Upper lobe of left lung (tissue), 6 donors: ENCODE measurements at places on chromosomes 3 and 15. TPM values are rescaled to one million over a fixed set of nuclear protein-coding genes. Genes with fewer than 3 reads are reported as not detected.

DNA sequence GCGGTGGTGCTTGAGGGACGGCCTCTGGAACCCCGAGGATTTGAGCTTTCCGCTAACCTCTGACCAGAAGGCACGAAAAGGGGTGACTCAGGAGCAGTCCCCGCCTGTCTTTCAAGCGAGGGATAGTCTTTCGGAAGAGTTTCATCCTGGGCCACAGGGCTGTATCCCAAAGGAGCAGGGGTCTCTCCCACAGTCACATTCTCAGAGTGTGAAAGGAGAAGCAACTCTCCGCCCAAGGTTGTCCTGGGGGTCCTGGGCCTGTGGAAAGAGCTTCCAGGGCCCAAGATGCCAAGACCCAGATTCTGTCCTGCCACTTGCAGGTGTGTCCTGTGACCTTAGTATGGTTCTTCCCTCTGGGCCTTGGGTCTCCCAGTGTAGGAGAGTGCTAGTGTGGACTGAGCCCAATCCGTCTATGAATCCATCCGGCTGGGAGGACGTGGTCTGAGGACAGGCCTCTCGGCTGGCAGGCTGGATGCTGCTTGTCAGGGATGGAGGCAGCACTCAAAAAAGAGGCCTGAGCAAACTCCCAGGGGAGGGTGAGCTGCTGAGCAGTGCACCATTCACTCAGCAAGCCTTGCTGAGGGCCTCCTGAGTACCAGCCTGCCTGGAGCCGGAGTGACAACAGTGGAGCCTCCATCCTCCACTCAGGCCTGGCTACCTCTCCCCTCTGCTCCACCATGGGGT, 1.6 kb upstream of the DUSP7 start:
- no peak for DNase-seq

DNA sequence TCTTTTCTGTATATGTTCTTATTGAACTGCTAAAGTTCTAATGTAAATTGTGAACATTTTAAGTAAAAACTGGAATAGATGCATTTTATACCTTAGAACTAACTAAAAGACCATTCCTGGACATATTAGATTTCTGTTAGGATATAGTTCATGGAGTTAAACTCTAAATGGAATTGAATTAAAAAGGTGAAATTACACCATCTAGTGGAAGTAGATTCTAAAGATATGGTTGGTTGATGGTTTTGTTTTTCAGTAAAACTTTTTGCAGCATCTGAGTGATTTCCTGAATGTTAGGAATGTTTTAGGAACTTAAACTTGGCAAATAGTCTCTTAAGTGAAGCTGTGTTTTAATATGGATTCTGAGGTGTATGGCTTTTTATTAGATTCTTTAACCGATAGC, 96.8 kb downstream of the SLMAP start:
- DNase-seq = no peak

GRCh38 chr15:76349301-76350070, 12.9 kb downstream of the ISL2 start:
- no peak for DNase-seq

- DNase-seq = no peak
Observed at GRCh38 chr3:16090024-16090423, 84.5 kb upstream of the GALNT15 start.

- DNase-seq = no peak
Observed at GRCh38 chr3:85007195-85008094, 48.7 kb downstream of the CADM2 start.

- no peak for DNase-seq
Observed at GRCh38 chr3:63353383-63353782, 75.3 kb downstream of the SYNPR start.

GRCh38 chr3:196918968-196919367, 23.4 kb downstream of the NCBP2 start:
- DNase-seq = no peak

DNA sequence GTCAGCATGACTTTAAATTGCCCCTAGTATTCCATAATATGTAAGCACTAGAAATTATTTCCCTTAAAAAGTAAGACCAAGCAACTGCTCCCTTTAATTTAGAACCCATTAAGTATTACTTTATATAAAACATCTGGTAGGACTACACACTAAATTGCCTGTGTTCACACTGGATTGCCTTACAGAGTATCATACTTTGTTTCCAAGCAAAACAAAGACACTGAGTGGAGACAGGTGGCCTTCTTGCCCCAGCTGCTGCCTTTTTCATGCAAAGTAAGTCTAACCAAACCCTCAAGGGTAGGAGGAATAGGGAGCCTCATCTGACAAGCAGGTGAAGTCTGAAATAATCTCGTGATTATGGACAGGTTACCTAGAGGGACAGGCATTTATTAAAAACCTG, 87.3 kb downstream of the PEX5L start:
- DNase-seq = no peak

- no peak for DNase-seq
Observed at GRCh38 chr3:83093222-83093572, 1331.8 kb upstream of the GBE1 start.

DNA sequence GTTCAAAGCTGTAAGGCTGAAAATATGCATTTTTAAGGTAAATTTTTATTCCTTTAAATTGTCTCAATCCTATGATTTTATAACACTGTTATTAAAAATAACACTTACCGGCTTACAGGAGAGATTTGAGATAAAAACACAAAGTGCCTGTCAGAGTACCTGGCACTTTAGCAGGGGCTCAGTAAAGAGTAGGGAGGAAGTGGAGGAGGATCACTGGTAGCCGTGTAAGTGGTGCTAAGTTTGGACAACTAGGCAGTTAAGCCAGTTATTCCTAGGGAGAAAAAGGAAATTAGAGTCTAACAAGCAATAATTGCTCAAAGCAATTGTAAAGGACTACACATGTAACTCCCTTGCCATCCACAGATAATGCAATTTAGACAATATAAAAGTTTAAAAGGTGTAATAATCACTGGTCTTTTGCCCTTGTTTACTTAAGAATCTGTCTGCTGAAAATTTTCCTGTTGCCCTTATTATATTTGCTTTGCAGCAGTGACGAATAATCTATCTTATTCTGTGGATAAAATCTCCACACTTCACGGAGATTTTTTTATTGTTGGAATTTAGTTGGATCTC, 204.8 kb downstream of the CDIN1 start:
- no peak for DNase-seq

DNA sequence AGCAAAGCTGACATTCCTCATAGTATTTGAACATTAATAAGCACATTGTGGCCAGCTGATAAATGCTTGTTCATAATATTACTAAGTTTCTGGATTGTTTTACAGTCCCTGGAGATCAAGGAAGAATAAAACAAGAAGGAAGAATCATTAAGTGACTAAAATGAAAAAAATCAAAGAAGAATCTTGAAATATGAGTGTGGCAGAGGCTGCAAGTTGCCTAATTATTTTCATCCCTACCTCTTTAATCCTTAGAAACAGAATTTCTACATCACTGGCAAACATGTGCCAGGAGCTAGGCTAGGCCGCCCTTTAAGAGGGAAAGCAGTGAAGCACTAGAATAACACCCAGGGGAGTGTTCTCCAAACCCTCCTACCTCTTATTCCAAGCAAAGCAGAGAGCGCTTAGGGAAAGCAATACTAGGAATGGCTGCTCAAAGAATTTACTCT, 98.9 kb downstream of the MAGI1 start:
- DNase-seq = peak; percentile 39

DNA sequence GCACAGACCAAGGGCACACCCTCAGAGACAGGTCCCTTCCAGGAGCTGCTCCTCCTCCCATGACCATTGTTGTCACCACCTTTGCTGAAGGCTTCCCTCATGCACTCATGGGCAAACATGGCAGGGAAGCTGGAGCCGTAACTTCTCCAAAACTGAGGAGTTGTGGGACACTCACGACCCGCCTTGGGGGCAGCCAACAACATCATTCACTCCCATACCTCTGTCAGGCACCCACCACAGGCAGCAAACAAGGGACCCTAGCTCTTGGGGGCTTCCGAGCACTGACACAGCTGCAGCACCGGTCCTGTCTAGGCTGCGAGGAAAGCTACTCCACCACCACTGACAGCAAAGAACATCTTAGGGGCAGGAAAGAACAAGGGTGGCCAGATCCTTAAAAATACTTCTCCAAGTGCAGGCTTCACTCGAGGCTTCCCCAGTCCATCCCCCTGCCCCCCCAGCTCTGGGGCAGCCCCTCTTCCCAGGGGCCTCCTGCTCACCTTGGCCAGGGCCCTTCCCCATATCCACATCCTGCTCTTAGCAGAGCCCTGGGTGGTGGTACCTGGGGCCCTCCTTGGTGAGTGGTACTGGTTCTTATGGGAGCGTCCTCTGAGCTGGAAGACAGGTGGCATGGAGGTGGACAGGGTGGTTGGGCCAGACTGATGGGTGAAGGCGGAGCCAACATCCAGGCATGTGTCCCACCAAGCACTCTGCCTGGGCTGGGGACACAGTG, 28.0 kb upstream of the DUSP7 start:
- no peak for DNase-seq

DNA sequence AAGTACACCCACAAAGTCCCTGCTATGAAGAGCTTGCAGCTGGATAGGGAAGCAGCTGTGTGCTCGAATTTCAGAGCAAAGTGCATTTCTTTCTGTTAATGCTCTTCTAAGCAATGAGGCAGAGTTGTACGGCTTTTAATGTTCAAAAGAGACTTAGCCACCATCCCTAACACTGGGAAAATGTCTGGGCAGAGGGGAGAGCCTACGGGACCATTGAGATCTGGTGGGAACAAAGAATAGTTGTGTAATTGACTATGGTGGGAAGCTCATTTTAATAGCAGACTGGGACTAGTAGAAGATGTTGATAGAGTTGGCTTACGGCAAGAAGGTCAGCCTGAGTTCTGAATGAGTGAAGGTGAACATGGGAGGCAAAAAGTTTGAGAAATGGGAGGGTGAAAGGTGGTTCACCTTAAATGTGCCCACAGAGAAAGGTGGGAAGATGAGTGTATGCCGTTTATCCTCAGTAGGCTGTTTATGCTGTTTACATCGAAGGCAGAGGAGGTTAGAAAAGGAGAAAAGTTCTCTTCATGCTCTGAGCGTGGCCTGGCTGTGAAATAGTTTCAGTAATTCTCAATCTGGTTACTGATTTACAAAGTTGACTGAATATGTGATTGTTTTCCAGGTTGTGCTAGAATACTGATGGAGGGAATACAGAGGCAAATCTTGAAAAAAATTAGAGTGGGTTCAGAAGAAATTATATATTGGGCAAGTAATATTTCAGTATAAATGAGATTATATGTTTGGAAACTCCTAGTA, 22.9 kb upstream of the UTS2B start:
- no peak for DNase-seq

- no peak for DNase-seq
Observed at GRCh38 chr3:74506246-74506645, 108.2 kb downstream of the CNTN3 start.

GRCh38 chr3:14057701-14058100, 67.0 kb downstream of the CHCHD4 start:
- DNase-seq = no peak

GRCh38 chr3:5198986-5199731, 11.7 kb downstream of the EDEM1 start:
- DNase-seq = peak; percentile 34

DNA sequence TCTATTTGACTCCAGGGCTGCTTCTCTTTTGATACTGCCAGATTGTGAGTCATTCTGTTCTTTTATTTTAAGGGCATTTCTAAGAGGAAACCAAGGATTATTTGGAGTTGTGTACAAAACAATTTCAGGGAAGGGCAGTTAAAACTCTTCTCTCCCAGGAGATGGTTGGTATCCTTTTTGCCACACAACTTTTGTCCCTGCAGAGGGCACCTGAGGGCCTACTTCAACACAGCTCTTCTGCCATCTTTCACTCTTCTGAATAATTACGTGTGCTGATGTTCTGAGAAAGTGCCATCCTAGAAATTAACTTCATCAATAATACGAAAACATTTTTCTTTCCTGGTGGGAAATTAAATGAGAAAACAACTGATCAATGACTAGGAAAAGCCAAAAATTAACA, 75.7 kb upstream of the GADL1 start:
- DNase-seq = no peak

DNA sequence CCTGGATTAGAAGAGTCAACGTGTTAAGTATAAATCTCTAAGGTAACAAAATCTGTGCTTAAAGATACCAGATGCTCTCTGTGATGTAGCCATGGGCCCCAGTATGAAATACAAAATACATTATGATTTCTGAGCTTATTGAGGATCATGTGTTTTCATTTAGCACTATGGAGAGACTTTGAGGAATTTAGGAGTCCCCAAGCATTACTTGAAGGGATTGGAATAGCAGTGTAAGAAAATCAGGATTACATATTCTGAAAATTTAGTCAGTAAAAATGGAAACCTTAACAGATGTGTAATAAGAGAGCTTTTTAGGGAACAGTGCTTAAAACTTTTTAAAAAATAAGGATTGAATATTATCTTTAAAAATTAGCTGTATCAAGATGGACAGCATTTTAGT, 35.5 kb downstream of the ECT2 start:
- DNase-seq = no peak

GRCh38 chr3:110066206-110066605, 728.9 kb upstream of the DPPA4 start:
- DNase-seq = no peak

DNA sequence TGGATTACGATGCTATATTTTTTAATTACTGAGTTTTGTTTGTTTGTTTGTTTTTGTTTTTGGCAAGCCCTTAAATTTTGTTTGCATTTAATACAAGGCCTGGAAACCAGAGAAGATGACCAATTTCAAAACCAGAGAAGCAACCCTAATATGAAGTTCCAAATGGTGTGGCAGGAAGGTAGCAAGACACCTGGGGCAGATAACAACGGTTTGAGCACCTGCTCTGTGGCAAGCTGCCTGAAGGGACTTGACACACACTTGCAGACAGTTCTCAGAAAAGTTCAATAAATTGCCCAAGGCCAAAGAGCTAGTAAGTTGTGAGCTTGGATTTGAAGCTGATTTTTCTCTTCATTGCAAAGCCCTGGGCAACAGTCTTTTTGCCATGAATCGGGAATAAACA, 151.2 kb upstream of the UBE2E1 start:
- DNase-seq = no peak

DNA sequence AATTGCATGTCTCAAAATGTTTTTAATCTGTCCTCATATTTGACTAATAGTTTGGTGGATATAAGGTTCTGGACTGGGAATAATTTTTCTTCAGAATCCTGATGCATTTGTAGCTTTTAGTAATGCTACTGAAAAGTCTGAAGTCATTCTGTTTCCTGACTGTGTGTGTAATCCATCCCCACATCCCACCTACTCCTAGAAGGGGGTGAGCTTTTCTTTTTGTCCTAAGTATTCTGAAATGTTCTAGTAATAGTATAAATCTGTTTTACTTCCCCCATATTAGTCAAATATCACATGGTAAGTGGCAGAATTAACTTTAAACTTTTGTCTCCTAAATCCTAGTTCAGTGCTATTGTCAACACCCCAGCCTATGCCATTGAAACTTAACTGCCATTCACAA, 162.8 kb downstream of the GREM1 start:
- no peak for DNase-seq

DNA sequence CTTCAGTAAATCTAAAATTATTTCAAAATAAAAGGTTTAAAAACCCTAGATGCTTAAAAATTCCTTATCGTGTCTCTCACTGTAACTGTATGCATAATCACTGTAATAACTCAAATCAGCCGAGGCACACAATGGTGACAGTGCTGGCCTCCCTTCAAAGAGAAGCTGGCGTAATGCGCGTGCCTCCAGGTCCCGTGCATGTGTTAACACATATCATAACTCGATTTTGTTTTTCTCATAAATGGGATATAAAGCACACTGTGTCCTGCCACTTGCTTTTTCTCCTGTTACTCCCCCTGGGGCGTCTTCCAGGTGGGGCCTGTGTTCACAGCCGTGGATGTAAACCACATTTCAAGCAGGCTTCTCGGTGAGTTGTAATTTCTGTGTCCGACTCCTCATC, 56.0 kb downstream of the TPRA1 start:
- no peak for DNase-seq

Gene TIMP4
- total RNA-seq = 10.5 TPM

Gene ZMAT3
- total RNA-seq = 7.1 TPM

Gene PARP6
- total RNA-seq = 84.8 TPM

Gene GRIP2
- total RNA-seq = 0.81 TPM

Gene ZBTB47
- 25.1 TPM for total RNA-seq

Gene BCHE
- total RNA-seq = 1.2 TPM
